Naive thymus-derived CD8-positive, alpha-beta T cell (primary cell): ENCODE measurements at places on chromosomes 4 and X.

DNA sequence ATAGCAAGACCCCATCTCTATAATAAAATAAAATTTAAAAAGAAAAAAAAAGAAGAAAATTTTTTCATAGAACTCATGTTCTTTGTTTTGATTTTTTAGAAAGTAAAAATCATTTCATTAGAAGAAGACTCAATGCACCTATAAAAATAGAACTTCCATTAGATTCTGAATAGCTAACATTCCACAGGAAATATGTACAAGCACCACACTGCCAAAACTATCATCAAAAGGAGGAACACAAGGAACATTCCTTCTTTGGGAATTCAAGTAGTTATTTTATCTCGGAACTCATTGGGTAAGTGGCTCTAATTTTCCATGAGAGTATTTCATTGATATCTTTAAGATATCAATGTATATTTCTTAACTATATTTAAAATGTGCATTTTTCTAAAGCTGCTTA lies 157.6 kb downstream of the CAMK2D start:
- DNase-seq: no peak

- DNase-seq: no peak
Measured at GRCh38 chr4:158817562-158818296, 48.9 kb downstream of the FNIP2 start.

- DNase-seq: no peak
Measured at GRCh38 chr4:136637071-136637777, 895.1 kb downstream of the PCDH18 start.

DNA sequence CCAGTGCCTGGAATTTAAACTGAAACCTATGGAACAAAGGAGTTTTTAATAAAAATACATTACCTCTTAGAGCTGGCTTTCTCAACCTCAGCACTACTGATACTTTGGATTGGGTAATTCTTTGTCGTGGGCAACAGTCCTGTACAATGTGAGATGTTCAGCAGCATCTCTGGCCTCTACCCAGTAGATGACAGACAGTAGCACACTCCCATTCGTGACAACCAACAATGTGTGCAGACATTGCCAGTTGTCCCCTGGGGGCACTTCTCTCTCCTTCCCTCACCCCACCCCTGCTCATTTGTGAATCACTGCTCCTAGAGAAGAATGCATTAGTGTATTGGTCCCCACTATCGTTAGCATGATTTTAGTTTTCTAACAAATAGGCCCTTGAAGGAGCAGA lies 16.2 kb downstream of the GPAT3 start:
- DNase-seq: no peak

DNA sequence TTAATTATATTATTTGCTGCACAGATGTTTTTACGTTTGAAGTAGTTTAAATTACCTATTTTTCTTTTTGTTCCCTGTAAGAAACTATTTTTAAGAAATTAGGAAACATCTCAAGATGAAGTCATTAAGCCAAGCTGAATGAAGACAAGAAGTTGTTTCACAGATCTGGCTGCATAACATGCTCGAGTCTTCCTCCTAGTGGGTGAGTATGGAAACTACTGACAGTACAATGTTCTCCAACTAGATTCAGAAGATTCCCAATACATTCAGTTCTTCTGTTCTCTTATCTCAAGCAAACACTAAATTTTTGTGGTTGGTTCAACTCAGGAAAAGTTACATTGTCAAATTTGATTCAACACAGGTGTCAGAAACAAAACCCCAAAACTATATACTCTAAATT lies 256.8 kb upstream of the VCX start:
- no peak for DNase-seq

GRCh38 chrX:117607561-117607960 lies 509.0 kb downstream of the KLHL13 start:
- no peak for DNase-seq

DNA sequence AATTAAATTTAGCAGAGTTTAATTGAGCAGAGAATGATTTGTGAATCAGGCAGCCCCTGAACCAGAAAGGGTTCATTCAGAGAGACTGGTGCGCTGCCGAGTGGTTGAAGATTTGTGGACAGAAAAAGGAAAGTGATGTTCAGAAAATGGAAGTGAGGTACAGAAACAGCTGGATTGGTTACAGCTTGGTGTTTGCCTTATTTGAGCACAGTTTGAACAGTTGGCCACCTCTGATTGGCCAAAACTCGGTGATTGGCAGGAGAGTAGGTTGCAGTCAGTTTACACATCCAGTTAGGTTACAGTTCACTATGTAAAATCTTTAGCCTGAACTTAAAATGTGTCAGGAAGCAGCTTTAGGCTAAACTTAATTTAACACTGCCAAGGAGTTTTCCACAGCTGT lies 14.9 kb downstream of the MID1IP1 start:
- DNase-seq: no peak

GRCh38 chrX:39688576-39689375 lies 409.0 kb downstream of the BCOR start:
- DNase-seq: no peak

- DNase-seq: no peak
Measured at GRCh38 chr4:127896069-127896468, 15.4 kb downstream of the PLK4 start.

- DNase-seq: no peak
Measured at GRCh38 chr4:7462509-7462971, 27.8 kb upstream of the PSAPL1 start.
